Bone marrow (tissue), 2 donors: ENCODE measurements at places on chromosomes 11 and 22.
A peak's percentile ranks its signal among the peaks of the same experiment; 100 is the strongest.

DNA sequence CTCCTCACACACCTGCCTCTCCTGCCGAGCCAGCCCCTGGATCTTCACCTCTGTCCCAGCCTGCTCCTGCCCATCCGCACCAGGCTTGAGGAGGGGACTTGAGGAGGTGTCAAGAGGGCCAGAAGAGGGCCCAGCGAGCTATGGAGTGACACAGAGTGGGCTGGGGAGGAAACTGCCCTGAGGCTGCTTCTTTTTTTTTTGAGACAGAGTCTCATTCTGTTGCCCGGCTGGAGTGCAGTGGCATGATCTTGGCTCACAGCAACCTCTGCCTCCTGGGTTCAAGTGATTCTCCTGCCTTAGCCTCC lies 21.9 kb upstream of the CDON start:
- DNase-seq: no peak

DNA sequence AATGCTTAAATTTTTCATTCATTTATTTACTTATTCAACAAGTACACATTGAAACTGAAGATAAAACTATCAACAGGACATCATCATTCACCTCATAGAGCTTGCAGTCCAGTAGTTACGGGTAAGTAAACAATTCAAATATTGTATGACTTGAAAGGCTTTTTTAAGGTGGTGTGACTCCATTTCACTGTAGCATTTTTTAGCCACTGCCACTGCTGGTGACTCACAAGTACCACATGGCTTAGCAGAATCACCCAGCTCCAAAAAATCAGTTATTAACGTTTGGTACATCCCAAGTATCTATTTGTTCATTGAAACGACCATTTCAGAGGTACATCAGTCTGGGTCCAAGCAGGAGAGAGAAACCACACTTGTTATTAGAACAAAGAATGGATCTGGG lies 427.9 kb upstream of the DDI1 start:
- no peak for DNase-seq

DNA sequence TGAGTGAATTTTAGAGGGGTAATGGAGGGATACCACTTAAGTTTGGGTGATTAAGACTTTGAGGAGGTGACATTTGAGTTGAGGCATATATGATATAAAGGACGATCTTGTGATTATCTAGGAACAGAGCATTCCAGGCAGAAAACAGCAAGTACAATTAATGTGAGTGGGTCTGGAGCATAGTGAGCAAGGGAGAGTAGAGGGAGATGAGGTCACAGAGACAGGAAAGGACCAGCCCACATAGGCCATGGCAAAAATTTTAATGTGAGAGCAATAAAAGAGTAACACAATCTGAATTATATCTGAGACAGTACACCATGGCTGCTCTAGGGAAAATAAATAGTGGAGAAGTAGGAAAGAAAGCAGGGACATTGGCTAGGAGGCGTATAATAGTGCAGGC lies 14.5 kb upstream of the HSPA8 start:
- DNase-seq: no peak

DNA sequence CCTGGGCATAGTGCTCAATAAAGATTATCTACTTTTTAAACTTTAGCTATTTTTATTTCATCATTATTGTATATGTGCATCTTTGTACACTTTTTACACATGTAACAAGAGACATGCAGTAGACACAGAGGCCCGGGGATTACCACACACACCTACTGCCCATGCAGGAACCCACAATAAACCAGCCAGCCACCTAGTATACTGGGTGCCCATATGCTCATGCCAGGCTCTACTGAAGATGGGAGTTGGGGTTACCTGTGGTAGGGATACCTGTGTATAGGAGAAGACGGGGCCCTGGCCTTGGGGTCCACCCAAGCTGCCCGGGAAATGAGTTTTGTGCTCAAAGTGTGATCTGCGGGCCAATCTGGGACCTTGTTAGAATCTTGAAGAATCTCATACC lies 31.2 kb upstream of the P2RY2 start:
- DNase-seq: no peak

DNA sequence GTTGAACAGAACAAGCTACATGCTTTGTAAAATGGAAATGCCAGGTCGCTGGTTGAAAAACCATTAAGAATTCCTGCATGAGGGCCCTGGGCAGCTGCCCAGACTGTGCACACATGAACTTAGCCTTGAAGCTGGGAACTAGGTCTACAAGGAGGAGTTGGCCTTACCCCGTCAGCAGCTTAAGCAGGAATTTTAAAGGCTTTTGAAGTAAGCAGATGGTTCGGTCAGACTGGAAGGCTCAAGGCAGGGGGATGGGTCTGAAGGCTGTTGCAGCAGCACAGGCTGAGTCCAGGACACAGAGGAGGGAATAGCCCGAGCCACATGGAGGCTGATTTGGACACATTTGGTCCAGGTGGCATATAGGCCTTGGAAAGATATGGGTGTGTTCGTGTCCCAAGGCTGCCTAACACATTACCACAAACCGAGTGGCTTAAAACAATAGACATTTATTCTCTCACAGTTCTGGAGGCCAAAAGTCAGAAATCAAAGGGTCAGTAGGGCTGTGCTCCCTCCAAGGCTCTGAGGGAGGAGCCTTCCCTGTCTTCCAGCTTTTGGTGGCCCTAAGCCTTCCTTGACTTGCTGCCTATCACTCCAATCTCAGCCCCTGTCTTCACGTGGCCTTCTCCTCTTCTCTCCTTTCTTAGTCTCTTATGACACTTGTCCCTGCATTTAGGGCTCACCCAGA lies 11.6 kb downstream of the LIF start:
- no peak for DNase-seq

DNA sequence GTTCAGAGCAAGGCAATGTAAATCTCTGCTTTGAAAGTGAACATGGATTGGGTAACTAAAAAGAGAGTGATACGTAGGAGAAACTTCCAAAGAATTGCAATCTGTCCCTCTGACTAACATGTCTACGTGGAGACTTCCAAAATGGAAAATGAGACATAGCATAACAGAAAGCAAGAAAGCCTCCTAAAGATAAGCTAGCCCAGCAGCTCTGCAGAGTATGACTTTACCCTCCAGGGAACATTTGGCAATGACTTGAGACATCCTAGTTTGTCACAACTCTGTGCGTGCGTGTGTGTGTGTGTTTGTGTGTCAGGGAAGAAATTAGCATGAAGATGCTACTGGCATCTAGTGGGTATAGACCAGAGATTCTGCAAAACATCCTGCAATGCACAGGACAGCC lies 817.4 kb downstream of the NTM start:
- DNase-seq: no peak

- no peak for DNase-seq
These were observed 18.1 kb downstream of the TAB1 start for GRCh38 chr22:39417641-39418040.

GRCh38 chr11:18309691-18310090 lies 12.2 kb downstream of the HPS5 start:
- no peak for DNase-seq

- no peak for DNase-seq
These were observed 22.0 kb upstream of the FGF4 start for GRCh38 chr11:69797156-69797555.

DNA sequence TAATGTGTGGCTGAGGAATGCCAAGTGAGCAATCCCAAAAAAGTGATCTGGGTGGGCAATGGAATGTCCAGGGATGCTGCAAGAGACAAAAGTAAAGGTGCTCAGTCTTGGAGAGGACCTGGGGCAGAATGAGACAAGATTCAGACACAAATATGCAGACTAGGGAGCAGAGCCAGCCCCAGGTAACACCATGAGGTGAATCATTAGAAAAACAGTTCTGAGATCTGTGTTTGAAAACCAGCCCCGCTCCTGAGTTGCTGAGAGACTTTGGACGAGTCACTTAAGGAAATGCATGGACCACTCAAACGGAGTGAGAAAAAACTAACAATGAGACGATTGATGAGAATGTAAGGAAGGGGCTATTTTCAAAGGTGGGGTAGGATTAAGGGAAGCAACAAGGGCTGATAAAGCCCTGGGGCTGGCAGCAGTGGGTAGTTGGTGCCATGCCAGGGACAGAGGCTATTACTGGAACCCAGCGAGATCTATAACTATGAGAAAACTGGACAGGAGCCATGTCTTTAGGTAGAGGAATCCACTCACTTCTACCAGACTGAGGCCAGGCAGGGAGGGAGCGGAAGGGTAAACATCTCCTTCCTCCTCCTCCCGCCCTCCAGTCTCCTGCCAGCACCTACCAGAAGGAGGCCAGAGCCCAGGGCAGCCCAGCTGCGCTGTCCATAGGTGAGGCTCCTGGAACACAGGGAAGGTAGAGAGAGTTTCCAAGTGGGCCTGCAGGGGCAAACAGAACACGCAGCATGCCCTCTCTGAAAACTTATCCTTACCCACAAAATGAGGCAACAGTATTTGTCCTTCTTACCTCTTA lies 130.4 kb upstream of the TEAD1 start:
- DNase-seq: no peak

GRCh38 chr11:23778971-23779370 lies 717.9 kb upstream of the LUZP2 start:
- DNase-seq: no peak

DNA sequence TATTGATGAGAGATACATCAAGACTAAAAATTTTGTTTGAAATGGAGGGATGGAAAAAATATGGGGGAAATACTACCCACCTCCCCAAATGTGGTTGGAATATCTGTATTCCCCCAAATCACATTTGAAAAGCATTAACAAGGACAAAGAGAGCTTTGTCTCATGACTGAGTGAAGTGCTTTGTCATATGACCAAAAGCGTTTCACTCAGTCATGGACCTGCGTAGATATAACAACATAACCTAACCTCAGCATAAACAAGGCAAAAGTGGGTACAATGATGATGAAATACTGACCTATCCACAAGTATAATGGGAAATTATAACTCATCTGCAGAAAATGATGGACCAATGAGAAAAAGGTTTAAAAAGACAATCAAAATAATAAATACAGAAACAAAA lies 418.3 kb downstream of the TBC1D22A start:
- DNase-seq: no peak

DNA sequence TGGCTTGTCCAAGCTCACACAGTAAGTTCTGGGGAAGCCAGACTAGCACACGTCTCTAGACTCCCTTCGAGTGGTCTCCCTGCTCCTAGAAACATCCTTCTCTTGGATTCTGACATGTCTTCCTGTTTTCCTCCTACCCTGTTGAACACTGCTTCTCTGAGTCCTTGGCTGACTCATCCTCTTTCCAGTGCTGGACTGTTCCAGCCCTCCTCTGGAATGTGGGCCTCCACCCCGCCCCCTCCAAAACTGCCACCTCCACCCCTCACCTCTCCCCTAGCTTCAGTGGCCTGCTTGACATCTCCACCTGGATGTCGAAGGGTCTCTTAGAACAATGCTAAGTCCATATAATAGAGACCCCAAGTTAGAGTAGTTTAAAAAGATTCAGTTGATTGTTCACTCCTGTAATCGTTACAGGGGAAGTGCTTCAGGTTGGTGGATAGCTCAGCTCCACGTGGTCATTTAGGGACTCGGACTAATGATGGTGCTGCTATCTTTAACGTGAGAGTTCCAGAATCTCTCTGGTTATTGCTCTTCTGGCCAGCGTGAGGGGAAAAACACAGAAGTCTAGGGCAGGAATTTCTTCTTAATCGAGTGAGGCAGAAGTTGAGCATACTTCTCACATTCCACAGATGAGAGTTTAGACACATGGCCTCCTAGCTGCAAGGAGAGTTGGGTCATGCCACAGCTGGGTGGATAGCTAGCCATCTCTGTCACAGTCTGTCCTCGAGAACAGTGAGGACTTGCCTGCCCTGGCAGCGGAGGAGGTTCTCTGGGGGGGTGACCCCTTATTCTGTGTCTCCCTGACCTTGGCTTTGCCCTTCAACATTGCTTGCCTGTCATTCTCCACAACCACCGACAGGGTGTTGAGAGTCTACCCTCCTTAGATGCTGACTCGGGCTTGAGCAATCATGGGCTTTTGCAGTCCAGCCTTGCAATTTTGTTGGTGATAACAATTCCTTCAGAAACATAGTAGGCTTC lies 4.7 kb upstream of the C11orf96 start:
- DNase-seq: no peak

GRCh38 chr11:33064033-33064825 lies 24.9 kb downstream of the TCP11L1 start:
- no peak for DNase-seq

GRCh38 chr11:14687456-14687855 lies 43.9 kb downstream of the PDE3B start:
- DNase-seq: no peak

- DNase-seq: peak; percentile 94
These were observed 929 bp upstream of the SLC35E4 start for GRCh38 chr22:30634471-30635233.

- no peak for DNase-seq
These were observed 13.5 kb downstream of the SMC1B start for GRCh38 chr22:45399712-45400445.

DNA sequence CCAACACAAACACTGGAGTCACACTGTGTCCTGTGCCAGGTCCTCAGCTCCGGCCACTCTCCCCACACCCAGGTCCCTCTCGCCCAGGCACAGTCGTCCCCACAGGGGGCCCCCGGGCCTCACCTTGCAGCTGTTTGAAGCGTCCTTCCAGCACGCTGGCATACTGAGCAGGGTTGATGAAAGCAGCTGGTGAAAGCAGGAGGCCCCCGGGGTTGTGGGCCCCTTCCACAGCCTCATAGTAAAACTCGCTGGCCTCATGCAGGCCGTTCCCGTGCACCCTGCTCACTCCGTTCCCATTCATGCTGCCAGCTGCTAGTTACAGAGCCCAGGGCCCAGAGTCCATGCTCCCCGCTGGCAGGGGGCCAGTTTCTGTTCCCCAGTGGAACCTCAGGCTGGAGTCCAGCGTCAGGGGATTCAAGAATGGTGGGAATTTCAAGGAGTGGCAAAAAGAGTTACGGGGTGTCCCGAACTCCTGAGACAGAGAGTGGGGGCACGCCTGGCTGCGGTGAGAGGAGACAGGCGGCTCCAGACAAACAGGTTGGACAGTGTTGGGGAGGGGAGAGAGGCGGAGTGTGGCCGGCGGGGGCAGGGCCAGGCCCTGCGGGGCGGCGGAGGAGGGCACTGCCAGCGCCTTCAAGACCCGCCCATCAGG lies 10.6 kb downstream of the SPTBN2 start:
- DNase-seq: no peak

DNA sequence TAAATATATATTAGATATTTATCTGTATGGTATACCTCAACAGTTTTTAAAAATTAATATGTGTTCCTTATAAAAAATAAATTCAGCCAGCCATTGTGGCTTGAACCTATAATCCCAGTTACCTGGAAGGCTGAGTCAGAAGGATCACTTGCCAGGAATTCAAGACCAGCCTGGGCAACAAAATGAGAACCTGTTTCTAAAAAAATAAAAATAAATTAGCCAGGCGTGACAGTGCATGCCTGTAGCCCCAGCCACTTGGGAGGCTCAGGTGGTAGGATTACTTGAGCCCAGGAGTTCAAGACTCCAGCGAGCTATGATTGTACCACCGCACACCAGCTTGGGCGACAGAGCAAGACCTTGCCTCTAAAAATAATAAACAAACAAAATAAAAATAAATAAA lies 54.9 kb downstream of the PHF21A start:
- DNase-seq: no peak

DNA sequence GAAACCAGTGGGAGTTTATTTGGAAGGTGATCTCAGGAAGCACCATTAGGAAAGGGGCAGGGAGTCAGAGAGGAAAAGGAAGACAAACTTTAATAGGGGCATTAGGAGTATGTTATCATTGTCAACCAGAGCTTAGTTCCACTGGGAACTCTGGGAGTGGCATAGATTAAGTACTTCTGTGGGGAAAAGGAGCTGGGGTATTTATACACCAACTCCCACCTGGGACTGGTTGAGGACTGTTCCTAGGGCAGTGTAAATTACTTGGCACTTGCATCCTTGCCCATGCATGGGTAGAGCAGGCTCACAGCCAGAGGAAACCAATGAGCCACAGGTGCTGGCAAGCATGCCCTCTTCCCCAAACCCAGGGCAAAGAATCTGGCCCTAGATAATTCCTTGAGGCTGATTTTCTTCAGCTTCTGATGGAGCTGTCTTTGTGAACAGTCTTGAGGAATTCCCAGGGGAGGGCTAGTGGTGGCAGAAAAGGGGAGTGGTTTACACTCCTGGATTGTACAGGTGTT lies 541.2 kb downstream of the MIAT start:
- DNase-seq: no peak
